Activated CD4-positive, alpha-beta T cell treated with anti-CD3 and anti-CD28 coated beads, Interleukin-2, amount 50 U/mL, for 48 hours (primary cell): ENCODE measurements at places on chromosomes 13 and 19.

DNA sequence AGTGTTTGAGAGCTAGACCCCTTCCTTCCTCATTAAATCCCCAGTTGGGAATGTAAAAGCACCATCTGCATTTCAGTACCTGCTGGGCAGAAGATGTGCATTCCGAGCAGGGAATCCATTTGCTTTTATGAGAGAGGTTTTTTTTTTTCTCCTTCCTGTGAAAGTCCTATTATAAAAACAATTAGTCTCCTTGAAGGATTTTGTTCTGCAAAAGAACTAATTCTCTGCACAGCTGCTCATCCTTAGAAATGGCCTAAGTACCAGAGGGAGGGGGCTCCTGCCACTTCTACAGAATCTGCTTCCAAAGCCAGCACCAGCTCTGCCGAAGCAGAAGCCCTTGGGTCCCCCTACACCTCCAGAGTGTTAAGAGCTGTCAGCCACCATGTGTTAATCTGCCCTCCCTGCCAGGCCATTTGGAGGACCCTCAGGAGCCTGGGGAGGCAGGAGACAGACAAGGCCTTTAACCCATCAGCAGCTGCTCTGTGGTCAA is 36.4 kb upstream of the SERPINE3 start:
- no peak for DNase-seq

DNA sequence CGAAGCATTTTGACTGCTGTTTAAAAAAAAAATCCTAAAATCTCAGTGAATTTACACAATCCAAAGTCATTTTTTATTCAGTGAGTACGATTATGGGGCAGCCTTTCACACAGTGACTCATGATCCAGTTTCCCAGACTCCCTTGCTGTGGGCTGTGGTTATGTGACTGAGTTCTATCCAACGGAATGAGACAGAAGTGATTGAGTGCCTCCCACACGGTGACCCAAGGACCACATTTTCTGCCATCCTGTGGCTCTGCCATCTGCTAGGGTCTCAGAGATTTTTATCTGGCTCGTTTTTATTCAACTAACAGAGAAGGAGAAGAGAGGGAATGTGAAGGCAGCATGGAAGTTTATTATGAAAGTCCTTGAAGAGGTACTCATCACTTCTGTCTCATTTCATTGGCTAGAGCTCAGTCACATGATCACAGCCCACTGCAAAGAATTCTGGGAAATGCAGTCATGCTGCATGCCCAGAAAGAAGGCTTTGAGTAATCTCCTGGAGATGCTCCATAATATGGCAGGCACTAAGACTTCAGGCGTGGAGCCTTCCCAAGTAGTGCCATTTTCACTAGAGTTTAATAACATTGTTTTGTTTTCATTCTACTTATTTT is 999.4 kb downstream of the UQCRFS1 start:
- no peak for DNase-seq

- no peak for DNase-seq
Measured at GRCh38 chr19:7865262-7865911, 8.8 kb downstream of the PRR36 start.

GRCh38 chr19:33227242-33227650 is 1.6 kb upstream of the SLC7A10 start:
- DNase-seq: no peak

DNA sequence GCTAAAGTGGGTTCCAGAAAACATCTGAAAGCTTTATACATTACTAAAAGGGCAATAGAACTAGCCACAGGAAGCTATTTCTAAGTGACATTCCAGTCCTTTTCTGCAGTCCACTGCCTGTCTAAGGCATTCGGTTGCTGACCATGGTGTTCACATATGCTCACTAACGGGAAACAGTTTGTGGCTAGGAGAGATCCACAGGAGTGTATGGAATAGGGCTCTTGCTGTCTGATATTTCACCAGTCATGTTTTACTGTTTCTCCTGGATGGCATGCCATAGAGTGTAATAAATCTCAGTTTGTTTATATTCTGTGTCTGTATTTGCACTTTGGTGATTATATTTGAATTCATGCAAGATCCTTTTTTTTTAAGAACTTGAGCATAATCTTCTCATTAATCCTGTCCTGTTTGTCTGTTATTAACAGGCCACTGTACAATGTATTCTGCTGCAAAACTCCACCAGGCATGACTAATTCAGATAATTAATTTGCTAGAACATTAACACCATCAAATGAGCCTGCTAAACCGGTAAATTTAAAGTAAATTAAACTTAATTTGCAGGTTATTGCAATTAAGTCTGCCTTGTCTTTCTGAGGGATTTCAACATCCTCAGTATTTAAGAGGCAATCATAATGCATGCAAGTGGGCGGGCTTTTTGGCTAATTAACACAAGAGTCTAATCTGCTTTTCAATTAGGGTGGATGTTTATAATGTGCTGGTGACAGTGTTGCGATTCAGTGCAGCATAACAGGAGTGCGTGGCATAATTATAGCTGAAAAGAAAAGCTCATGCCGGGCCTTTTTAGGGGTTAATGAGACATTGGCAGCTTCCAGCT is 201.3 kb downstream of the POU4F1 start:
- DNase-seq: no peak

DNA sequence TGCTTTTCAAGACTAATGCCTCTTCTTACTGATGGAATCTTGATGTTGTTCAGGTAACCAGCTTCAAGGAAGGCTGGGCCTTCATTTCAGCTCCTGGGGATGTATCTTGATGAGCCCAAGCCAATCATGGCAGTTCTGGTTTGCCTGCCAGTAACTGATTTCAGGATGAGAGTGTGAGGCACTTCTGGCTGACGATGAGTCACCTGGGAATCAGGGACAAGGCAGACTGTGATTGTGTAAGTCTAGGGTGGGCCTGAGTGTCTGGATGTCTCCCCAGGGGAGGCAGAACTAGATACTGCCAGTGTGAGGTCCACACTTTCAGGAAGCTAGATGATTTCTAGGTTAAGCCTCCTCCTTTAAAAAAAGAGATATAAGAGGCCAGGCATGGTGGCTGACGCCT is 77.3 kb upstream of the KL start:
- DNase-seq: no peak

DNA sequence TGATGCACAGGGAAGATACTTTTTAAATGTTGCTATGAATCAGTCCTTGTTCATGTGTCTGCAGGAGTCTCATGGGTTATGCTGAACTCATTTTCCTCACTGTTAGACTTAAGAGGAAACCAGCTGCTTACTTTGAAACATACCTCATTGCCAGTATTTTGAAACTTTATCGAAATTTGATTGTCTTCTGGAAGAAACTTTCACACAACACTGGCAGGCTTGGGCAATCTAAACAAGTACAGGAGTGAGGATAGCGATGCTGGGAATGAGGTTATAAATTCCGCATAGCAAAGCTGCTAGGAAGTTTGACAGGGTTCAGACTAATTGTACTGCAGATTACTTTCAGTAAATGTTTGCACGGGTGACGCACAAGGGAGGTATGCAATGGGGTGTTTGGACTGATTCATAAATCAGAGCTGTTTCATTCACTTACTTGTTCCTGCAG is 245.7 kb downstream of the DNAJC15 start:
- DNase-seq: no peak

- no peak for DNase-seq
Measured at GRCh38 chr13:35343417-35343816, 133.1 kb downstream of the MAB21L1 start.

DNA sequence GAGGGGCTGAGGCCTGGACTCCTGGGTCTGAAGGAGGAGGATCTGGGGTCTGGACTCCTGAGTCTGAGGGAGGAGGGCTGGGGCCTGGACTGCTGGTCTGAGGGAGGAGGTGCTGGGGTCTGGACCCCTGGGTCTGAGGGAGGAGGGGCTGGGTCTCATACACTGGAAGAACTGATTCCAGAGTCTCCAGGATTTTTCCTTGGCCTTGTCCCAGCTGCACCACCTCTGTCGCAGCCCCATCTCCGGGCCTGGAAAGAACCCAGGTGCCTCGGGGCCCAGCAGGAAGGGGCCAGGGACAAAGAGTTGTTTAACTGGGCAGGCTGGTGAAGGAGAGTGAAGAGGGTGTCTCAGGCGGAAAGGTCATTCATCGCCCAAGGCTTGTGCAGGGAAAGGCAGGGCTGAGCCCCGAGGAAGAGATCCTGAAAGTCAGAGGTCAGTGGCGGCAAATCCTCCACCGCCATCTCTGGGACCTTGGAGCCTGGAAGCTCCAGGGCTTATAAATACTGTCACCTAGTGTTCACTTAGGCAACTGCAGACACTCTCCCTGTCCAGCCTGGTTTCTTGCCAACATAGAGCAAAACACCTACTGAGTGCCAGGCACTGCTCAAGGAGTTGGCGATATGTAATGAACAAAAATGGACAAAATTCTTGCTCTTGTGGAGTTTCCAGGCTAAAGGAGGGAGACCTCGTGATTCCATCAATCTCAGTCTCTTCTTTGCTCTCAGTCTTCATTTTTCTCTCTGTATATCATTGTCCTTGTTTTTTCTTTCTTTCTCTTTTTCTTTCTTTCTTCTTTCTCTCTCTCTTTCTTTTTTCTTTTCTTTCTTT is 4.4 kb upstream of the KCNN4 start:
- peak; percentile 56 for DNase-seq

- DNase-seq: no peak
Measured at GRCh38 chr19:628168-628567, 5.2 kb downstream of the POLRMT start.

DNA sequence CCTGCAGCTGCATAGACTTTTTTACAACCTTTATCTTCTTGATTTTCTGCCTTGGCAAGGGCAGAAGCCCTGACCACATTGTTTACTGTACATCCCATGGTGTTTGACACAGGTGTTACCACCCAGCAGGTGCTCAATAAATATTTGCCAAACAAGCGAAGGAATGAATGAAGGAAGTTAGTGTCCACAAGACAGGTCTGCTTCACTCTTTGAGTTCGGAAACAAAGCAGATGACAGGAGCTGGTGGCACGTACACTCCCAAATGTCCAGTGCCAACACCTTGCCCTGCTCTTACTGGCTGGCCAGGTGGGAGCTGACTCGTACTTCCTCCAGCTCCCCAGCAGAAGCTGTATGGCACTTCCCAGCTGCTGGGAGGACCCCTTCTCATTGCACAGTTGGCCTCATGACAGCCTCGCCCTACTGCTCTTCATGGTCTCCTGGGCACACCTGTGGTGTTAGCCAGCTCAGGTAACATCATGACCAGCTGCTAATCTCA is 22.0 kb upstream of the MUC16 start:
- DNase-seq: no peak

DNA sequence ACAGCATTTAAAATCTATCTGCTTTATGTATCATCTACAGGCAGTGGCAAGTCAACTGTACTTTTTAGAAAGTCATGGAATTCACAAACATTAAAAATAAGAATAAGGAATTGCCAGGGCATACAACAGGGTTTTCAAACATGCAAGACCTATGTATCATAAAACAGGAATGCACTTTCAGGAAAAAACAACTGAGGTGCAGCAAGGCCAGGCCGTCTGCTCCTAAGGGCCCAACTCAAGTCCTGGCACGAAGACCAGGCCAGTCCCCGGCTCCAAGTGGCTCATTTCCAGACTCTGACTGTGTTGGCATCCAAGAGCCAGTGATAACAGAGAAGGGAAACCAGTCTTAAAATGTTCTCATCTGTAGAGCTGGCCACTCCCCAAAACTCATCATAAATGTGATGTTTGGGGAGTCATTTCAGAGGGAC is 7.1 kb downstream of the RFX2 start:
- DNase-seq: no peak

GRCh38 chr19:8081569-8082550 is 29.3 kb downstream of the CCL25 start:
- DNase-seq: no peak

DNA sequence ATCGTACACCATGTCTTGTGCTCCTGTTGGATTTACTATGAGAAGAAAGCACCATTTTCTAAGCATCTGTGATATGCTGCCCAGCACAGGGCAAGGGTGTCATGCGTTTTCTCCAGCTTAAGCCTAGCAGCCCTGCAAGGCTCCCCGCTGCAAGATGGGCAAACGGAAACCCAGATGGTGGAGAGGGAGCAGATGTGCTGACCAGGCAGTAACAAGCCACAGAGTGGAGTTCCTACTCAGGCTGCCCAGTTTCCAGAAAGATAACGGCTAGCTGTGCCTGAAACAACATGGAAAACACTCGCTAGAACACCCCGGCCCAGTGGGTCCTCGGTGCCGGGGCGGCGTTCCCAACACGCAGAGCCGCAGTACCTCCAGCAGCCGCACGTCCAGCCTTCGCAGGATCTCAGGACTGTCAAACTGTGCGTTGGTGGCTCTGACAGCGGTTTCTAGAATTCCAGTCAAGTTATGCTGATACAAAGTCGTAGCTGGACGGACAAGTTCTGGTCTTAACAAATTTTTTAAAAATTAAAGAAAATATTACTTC is 68.4 kb downstream of the TUBGCP3 start:
- DNase-seq: no peak

- no peak for DNase-seq
Measured at GRCh38 chr13:99310382-99311031, 3.3 kb upstream of the GPR183 start.

- DNase-seq: no peak
Measured at GRCh38 chr13:93559718-93560117, 333.1 kb downstream of the GPC6 start.

DNA sequence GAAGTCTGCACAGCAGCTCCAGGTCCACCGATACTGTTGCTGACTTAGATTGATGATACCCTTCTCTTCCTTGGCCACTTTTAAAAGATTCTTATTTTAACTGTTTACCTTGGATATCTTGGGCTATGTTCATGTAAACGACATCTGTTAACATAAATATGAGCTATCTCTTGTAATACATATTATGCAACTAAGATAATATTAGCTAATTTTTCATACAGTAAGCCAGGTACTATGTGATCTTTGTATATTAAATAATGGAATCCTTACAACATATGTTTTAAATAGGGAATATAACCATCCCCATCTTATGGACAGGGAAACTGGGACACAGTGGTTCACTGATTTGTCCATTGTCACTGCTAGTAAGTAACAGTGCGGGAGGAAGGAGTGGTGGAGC is 37.9 kb downstream of the TNFRSF19 start:
- DNase-seq: no peak

DNA sequence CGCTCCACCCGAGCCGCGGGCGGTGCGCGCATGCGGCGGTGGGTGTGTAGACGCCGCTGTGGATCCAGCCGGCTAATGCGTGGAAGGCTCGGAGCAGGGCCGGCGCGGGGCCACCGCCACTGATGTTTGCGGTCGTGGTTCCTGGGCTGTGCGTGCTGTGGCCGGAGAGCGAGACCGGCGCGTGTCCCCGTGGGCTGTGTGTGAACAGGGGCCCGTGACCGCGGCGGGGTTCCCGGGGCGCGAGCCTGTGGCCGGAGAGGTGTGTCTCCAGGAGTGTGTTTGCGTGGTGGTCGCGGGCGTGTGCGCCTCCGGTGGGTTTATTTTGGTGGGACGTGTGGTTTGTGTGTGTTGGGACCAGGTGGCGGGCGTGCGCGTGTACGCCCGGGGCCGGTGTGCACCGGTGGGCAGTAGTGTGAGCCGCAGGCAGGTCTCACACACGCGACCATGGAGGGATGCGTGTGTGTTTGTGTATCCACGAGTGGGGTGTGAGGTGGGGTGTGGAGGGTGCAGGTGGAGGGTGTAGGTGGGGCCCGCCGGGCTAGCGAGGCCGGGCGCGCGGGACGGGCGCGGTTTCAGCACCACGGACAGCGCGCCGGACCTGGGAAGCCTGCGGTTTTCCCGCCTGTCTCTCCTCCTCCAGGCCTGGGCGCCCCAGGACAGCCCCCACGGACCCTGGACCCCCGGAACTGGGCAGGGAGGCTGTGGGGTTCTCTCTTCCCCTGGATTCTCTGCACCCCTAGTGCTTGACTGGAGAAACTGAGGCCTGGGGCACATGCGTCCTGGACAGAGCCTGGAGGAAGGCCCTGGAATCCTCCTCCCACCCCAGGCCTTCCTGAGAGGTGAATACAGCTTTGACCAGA is 1.6 kb downstream of the HCN2 start:
- no peak for DNase-seq
